CD4-positive, alpha-beta T cell (primary cell): ENCODE measurements at places on chromosomes 2 and 18.

DNA sequence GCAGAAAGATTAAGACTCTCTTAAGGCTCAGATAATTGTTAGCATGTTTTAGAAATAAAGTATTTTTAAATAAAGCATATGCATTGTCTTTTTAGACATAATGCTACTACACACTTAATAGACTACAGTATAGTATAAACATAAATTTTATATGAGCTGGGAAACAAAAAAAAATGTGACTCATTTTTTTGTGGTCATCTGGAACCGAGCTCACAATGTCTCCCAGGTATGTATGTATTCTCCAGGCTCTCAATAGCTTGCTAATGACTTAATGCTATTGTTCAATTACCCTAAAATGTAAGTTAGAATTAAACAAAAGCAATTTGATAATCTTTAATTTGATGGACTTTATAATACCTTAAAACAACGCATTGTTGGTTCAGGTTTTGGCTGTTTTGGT is 167.2 kb downstream of the NUP35 start:
- DNase-seq: no peak

GRCh38 chr2:152421521-152422370 is 86.8 kb downstream of the FMNL2 start:
- DNase-seq: no peak

DNA sequence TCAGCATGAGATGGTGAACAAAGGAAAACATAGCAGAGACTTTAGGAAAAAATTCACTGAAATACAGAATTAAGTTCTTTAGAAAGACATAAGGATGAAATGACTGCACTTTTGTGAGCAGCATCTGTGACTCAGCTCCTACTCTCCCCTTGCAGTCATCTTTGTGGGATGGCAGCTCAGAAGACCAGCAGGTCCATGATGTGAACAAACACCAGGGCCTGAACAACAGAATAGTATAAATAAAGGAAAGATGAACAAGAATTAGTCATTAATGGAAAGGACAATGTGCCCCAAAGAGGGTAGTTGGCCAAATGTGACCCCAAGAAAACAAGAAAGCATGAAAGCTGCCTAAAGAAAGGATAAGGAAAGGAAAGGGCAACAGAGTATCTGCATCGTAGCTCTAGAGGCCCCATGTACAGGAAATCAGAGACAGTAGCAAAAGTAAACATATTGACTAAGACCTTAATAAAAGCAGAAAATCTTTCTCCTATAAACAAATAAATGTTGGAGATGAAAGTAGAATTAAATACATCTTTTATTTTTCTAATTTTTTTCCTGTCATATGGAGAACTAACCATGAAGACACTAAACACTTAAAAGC is 318.0 kb downstream of the ZEB2 start:
- no peak for DNase-seq

DNA sequence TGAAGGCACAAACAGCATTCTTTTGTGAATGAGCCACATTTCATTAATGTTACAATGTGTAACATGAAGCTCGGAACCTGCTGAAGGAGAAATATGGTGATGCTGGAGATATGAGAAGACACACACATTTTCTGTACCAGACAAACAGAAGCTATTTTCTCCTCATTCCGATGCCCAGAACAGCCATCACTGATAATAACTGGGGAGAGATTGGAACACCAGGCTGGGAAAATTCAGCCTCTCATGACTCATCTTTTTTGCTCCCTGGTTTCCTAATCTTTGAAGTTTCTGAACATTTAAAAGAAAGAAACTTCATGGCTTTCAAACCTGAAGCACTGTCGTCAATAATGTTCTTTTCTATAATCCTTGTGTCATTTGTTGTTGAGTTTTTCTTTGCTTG is 110.9 kb downstream of the LYPD6 start:
- no peak for DNase-seq

GRCh38 chr18:27685807-27686412 is 491.0 kb downstream of the CDH2 start:
- DNase-seq: no peak

- DNase-seq: no peak
These were observed 125.6 kb upstream of the PKDCC start for GRCh38 chr2:41922177-41922576.

GRCh38 chr2:72833084-72833714 is 7.4 kb upstream of the EXOC6B start:
- DNase-seq: peak; percentile 33

- DNase-seq: no peak
These were observed 67.1 kb upstream of the POU3F3 start for GRCh38 chr2:104786821-104787220.

DNA sequence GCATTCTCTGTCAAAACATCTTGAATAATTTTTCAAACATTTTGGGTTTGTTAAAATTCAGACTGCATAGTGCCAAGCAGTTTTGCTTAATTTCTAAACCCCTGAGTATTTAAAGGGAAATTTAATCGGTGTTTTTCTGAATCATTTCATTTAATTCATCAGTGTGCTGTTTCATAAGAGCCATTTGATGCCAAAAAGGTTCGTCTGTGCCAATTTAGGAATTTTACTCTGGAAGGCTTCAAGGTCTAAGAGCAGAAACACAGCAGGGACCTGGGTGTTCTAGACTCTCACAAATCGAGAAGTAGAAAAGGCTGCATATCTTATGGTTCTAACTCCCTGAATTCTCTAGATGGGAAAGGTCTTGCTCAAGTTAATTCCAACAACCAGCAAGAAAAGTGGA is 311.9 kb upstream of the NT5C1B start:
- no peak for DNase-seq

DNA sequence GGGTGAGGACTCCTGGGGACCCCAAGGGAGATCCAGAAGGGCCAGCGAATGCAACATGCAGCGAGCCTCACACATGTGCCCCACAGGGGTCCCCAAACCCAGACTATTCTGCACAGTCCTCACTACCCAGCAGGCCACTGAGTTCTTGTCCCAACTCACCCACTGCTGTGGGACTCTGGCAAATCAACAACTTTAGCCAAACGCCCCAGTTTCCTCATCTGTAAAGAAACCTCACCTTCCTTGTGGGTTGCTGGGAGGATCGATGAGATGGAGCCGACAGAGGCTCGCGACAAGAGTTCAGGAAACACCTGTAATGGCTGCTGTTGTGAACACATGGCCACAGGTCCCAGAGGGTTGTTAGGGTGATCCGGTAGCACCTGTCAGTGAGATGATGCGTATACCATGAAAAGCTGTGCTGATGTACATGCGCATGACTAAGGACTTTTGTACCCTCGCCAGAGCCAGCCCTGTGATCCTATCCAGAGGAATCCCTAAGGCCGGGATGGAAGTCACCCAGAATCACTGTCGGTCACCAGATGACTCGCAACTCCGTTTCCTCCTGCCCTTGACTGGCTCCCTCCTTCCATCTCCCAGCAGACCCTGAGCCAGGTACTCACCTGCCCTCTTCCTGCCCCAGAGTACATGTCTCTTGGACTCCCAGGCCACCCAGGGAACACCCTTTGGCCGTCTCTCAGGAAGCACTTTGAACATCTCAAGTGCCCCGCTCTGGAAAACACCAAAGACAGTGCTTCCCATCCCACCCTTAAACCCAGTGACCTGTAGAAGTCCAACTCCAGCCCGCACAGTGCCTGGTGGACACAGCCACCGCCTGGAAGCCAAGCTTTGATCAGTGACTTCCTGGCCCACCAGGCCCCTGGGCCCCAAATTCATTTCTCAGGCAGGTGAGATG is 103.3 kb upstream of the ID2 start:
- DNase-seq: peak; percentile 20

DNA sequence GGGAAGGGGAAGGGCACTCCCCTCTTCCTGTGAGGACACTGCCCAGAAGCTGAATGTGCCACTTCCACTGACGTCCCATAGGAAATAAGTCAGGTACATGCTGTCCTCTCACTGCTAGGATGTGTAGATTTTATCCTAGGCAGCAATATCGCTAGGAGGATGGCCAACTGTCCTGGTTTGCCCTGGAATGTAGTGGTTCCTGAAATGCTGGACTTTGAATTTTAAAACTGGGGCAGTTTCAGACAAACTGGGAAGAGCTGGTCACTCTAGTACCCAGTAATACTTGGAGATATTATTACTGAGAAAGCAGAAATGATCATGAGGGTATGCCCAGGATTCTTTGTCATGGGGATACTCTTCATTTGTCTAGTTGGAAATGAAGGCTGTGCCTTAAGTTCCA is 5.4 kb upstream of the KCNS3 start:
- DNase-seq: no peak

DNA sequence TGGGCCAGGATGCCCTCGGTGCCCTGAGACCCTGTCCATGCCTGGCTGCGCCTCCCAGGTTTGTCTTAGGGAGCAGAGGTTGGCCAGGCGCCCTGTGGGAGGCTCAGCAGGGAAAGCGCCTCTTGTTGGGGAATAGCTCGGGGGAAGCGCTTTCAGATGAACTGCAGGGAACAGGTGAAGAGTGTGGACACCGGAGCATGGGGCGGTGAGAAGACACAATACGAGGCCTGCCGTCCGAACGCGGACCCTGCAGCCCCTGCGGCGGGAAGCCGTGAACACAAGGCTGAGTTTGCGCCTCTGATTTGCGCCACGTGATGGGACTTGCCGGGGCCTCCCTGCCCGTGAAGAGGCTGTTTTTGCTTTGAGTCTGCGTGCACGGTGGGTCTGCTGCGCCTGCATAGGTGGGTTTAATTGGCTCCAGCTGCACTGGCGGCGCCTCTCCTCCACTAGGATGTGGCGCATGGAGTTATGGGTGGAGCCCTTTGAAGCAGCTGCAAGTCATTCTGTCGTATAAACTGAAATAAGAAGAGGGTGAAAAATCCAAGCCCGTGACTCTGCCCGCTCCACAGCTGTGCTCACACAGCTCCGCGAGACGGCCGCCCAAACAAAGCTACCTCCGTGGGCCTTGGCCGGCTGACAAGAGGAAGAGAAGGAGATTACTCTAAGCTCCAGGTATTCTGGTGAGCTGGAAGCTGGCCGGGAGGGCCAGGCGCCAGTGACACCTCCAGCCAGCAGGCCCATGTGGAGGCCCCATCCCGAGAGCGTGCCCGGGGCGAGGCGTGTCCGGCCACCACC is 103.5 kb upstream of the CTDP1 start:
- no peak for DNase-seq

- DNase-seq: no peak
These were observed 70.0 kb downstream of the TWSG1 start for GRCh38 chr18:9404565-9405060.

DNA sequence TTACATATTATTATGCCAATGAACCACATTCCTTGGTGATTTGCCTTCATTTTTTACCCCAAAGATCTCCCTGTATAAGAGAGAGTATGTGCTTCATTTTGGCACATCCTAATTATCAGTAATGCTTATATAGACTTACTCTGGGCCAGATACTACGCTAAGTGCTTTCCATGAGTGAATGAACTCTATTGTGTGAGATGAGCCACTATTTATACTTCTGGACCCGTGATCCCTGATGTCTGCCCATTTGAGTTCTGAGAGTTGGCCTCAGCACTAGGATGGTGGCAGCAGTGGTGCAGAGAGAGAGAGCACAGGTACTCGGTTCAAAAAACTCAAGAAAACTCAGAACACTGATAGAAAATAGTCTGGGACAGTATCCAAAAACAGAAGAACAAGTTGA is 17.4 kb upstream of the KCMF1 start:
- no peak for DNase-seq

GRCh38 chr2:73841912-73842738 is 13.4 kb downstream of the STAMBP start:
- DNase-seq: no peak

DNA sequence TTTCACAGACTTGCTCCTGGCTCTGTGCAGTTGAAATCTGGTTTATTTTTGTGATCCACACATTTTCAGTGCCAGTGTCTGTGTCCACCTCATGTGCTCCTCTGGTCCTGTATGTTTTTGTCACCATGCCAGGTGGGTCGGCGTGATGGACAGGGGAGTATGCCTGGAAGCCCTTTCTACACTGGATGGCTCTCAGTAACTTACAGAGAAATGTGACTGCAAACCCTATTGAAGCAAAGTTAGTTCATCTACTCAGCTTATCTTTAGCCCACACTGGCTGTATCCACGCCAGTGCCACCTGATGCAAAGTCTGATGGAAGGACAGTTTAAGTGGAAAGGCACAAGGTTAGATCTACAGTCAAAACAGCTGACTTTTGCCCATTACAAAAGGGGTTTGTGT is 4.3 kb downstream of the IMPA2 start:
- DNase-seq: no peak

DNA sequence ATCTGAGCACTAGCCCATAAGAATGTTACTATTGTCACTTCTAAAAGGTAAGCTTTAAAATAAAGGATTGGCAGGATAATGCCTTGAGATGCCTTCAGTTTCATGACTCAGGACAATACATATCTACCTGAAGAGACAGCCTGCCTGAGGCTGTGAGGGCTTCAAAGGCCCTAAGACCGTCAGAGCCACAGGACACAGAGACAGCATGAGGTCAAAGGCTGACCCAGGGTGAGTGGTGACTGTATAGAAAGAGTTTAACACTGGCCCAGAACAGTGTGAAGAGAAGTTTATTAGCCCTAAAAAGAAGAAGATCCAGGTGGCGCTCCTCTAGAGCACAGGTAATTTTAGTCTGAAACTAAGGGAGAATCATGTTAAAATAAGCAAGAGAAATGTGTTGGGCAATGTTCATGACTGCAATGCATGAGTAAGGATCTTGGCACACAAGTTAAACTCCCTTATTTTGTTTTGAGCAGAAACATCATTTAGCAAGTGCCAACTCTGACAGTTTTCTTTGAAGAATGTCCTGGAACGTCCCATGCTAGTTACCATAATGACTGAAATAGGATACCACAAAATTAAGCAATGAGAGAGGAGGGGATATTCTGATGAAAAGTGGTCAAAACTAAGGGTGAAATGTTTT is 78.1 kb upstream of the FAM110C start:
- DNase-seq: no peak

DNA sequence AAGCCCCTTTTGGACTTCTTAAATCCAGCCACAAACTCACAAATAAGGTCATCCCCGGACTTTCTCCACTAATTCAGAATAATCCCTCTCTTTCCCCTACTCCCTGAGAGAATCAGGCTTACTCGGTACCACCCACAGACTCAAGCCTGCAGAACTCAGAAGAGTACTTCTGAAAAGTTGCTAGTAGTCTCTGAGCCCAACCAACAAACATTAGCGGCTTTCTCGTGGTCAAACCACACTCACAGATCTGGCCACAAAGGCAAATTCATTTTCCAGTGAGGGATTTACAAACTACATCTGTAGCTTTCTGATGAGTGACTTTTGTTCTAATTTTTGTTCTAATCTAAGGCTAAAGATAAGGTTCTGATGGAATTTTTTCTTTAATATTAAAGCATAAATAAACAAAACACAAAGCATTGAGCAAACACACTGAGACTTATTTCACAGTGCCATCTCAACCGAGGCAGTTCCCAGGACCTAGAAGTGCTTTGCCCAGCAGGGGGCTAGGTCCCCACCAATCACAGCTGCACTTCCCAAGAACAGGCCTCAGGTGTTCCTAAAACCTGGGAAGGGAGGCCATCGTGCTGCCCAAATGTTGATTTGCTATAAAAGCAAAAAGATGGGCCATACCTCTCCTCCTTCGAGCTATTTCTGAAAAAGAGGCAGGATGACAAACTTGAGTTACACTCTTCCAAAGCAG is 110.7 kb downstream of the COLEC12 start:
- DNase-seq: no peak
